ENCODE measurements at places on chromosomes 3 and 15.

GRCh38 chr3:53775834-53776251 lies 70.4 kb downstream of the CHDH start:
- DNase-seq, result no peak

- no peak for DNase-seq
Measured at GRCh38 chr15:72197460-72198355, at the start of gene GRAMD2A. Gene GRAMD2A (minus strand): TSS chr15:72197787.

GRCh38 chr3:40043444-40043755 lies 234.0 kb downstream of the MYRIP start:
- no peak for DNase-seq

GRCh38 chr3:40996382-40996781 lies 202.9 kb upstream of the CTNNB1 start:
- no peak for DNase-seq

DNA sequence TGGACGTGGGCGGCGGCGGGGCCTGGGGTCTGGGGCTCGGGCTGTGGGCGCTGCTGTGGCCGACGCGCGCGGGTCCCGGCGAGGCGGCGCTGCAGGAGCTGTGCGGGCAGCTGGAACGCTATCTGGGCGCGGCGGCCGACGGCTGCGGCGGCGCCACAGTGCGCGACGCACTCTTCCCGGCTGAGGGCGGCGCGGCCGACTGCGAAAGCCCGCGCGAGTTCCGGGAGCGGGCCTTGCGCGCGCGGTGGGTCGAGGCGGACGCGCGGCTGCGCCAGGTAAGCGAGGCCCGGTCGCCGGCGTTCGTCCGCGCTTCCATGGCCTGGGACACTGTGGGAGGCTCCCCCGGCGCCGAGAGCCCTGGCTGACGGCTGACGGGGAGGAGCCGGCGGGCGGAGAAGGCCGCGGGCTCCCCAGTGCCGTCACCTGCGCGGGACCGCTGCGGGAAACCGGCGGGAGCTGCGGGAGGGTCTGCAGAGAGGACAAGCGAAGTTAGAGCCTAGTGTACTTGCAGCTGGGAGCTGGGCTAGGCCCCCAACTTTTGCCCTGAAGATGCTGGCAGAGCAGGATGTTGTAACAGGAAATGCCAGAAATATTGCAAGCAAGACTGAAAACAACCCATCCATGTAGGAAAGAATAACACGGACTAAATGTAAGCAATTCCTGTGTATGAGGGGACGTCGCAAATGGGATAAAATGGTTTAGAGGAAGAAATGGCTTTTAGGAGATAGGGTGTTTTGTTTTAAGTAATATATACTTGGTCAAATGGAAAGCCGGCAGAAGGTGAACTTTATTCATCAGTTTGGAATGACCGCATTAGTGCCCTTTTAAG lies 847 bp downstream of the WHAMM start:
- no peak for DNase-seq

DNA sequence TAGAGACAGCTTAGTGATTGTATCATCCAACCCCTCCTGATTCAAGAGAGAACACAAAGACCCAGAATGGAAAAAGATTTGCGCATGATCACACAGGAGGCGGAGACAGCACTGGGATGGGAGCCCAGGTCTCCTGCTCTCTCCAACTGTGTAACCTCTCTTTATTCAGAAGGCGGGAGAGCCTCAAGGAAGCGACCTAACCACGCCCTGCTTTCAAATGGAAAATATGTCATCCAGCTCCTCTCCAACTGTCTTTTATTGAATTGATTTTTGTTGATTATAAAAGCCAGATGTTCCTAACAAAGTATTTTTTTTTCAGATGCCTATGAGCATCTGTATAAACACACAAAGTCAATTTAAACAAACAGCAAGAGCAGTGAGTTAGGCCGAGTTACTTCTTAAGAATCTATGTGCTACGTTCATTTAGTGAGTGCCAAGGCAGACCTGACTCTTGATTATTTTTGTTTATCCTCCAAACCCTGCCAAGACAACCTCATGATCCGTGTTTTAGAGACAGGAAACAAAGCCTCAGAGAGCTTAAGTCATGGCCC lies 74.5 kb downstream of the BFSP2 start:
- DNase-seq, result no peak

DNA sequence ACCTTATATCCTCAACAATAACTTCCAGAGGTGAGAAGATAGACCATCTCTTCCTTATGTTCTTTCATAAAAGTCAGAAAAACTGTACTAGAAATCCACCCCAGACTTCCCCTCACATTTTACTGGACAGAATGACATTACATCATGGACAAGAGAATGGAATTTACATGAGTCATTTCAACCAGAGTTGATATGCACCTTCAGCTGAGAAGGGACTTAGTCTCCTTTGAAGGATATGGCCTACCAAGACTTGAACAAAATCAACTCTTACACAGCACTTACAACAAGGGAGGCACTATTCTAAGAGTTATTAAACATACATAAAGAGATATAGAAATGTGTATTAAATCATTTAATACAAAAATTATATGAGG lies 380.0 kb upstream of the DPH6 start:
- no peak for DNase-seq

- no peak for DNase-seq
Measured at GRCh38 chr3:135806317-135806716, 159.2 kb upstream of the PPP2R3A start.

GRCh38 chr3:31091748-31092147 lies 197.3 kb upstream of the GADL1 start:
- no peak for DNase-seq

DNA sequence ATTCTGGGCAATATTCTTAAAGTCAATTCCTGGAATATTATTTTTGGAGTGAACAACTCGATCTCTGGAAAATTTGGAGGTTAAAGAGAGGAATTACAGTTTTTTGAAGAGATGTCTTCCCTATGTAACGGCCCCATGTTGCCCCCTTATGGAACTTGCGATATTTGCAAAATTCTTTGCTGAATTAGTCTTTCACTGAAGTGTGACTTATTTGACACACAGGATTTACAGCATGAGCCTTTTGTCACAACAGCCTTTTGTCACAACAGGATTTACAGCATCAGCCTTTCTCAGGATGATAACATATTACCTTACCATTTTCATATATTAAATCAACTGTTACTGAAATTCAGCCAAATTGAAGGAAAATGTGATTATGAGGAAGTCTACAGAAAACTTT lies 37.8 kb upstream of the SPTSSB start:
- peak; percentile 12 for DNase-seq

GRCh38 chr3:187039100-187039722 lies 100.1 kb downstream of the RPL39L start:
- no peak for DNase-seq

DNA sequence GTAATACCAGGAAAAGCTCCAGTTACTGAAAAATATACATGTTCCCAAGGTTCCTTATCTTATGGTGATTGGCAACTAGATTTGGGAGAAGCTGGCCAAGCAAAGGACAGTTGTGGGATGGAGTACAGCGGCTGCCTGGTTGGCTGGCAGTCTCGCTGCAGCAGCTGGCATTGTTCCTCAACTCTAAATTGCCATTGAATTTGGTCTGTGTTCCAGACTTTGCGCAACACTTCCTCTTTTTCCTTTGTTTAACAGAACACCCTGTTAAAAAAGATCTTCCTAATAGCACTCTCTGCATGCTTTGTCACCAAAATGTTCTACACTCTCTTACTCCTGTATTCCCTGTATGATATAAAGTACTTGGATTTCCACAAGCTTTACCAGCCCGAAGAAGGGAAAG lies 420.6 kb upstream of the RBMS3 start:
- no peak for DNase-seq

GRCh38 chr15:85388566-85389305 lies 8.3 kb downstream of the AKAP13 start:
- no peak for DNase-seq

DNA sequence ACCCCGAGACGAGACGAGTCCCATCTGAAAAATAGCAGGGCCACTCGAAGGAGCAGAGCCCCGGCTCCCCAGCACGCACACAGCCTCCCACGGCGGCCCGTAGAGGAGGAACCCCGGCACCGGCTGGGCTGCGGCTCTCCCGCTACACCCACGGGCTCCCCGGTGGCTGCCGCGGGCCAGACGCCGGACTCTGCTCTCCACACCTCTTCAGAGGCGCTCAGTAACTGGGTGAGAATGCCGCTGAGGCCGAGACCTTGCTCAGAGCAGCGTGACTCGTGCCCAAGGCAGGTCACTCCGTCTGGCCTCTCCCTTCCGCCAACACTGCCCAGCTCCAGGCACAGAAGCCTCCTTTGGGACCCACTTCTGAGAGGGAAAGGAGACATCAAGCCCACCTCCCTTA lies 34.4 kb downstream of the TNK2 start:
- DNase-seq, result no peak

GRCh38 chr3:125401402-125401801 lies 26.3 kb upstream of the ZNF148 start:
- no peak for DNase-seq

DNA sequence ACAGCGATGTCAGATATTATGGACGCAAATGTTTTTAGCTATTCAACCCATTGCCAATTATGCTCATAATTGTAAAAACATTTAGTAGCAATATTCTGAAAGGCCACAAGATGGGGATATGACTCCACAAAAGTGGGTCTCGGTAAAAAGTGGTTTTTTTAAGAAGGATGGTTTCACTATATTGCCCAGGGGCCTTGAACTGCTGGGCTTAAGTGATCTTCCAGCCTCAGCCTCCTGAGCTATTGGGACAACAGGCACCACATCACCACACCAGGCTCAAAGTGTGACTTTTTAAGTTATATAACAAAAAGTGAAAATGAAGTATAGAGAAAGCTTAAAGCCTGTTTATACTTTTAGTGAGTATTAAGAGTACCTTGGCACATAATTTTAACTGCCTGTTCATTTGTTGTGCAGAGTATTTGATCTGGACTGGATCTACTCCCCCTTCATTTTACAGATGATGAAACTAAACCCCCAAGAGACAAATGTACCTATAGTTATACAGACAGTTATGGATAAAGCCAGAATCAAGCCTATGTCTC lies 9.4 kb downstream of the NAA50 start:
- DNase-seq, result no peak

GRCh38 chr3:142861926-142862325 lies 27.0 kb downstream of the PCOLCE2 start:
- no peak for DNase-seq

GRCh38 chr3:27673701-27674100 lies 48.4 kb downstream of the EOMES start:
- no peak for DNase-seq

DNA sequence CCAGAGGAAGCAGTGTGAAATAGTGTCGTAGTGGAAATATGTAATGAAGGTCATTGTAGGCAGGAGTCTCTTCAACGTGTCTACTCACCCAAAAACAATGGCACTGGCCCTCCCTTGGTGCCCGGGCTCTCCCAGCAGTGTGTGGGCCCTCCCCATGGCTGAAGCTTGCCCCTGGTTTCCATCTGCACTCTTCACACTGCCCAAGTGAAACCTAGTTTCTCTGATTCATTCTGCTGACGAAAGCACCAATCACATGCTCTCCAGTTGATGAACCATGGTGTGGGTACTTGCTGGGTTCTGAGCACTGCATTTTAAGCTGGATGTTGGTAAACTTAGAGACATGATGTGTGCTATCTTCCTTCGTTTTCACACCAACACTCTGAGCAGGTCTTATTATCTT lies 61.0 kb upstream of the AGBL1 start:
- DNase-seq, result no peak

DNA sequence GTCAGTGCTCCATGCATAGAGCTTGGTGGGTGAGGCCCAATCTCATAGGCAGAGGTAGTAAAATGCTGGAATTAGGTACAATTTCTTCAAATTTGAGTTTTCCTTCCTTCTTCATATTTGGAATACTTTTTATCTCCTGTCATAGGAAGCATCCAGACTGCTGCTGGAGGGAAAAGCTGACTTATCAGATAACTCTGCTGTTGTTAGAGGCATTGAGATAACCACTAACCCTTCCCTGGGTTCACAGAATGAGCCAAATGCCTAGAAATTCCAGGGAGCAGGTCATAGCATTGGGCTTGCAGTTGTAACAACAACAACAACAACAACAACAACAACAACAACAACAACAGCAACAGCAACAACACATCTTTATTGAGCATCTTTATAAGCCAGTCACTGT lies 332.7 kb downstream of the PDCD6IP start:
- no peak for DNase-seq

- no peak for DNase-seq
Measured at GRCh38 chr3:43676441-43676840, 14.3 kb upstream of the ABHD5 start.

- no peak for DNase-seq
Measured at GRCh38 chr15:73650416-73651126, 17.4 kb upstream of the NPTN start.

GRCh38 chr3:112464264-112464663 lies 35.0 kb downstream of the BTLA start:
- DNase-seq, result no peak

DNA sequence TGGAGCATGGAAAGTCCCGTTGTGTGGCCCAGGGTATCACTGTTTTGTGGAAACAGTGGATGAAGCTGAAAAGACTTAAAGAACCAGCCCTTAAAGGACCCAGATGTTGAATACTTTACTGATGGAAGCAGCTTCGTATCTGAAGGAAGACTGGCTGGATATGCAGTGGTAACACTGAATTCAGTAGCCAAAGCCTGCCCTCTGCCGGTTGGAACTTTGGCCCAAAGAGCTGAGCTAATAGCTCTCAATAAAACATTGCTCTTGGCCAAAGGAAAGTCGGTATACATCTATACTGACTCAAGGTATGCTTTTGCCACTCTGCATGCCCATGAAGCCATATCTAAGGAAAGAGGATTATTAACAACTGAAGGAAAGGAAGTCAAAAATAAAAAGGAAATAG lies 885.4 kb downstream of the PDCD6IP start:
- DNase-seq, result no peak

- no peak for DNase-seq
Measured at GRCh38 chr3:169391672-169392071, 271.8 kb downstream of the MECOM start.

- DNase-seq, result no peak
Measured at GRCh38 chr3:132788301-132788671, 66.1 kb upstream of the NPHP3 start.

GRCh38 chr3:11510356-11510755 lies 133.4 kb downstream of the VGLL4 start:
- no peak for DNase-seq

DNA sequence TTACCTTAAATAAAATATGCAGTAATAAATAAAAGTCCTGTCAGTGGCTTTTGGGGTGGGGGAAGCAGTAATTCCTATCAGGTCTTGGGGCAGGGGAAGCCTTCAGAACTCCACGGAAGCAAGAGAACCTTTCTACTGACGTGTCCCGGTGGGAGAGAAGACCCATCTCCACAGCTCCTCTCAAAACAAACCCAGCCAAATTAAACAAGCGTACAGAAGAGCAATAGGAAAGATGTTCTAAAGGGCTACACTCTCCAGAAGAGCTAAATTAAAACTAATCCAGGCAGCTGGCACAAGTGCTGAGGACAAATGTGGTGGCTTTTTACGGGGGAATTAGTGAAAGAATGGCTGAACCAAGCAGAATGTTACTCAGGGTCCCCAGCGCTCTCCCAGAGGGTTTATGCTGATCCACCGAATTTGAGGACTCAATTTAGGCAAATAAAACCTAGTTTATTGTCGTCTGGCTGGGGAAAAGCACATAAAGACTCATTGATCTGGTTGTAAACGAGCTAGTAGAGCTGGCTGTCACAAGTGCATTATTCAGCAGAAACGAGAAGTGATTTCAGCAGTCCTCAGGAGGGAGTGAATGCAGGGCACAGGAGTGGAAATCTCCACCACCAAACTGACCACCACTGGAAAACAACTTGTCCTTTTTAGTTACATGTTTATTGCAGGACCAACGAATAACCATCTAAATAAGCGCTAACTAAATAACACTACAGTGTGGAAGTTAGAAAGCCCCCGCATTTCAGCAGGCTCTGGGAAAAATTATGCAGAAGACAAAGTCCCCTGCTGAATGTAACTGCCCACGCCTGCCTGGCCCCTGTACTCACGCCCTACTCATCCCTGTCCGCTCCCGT lies 13.5 kb downstream of the BFSP2 start:
- no peak for DNase-seq

Measured in stimulated activated CD4-positive, alpha-beta T cell treated with anti-CD3 and anti-CD28 coated beads, Interleukin-2, amount 100 ng/mL, for 4 hours (primary cell).